ENCODE measurements at places on chromosomes 2 and 18. TPM values are rescaled to one million over a fixed set of nuclear protein-coding genes. Genes with fewer than 3 reads are reported as not detected.

The FHOD3 gene
- total RNA-seq = 4.1 TPM

DNA sequence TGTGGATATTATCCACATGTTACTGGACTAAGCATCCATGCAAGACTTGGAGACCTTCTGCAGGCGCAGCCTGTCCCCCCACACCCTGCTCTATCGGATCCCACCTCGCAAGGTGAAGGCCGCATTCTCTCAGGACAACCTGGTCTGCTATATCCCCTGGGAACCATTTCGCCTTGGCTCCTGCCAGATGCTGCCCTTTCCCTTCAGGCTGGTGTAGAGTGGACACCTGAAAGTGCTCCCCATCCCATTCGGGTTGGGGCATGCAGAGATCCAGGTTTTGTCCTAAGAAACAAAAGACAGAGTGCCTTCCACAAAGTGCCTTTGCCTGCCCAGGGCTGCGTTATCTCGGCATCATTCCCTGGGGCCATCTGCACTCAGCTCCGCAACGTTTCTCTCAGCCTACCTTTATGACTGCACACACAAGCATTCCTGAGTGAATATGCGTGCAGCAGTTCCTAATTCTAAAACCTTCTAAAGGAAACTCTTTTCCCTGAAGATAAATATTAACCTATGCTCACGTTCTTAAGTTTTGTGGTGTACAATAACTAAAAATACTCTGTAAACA lies 20.5 kb downstream of the FHL2 start:
- no peak for DNase-seq

- peak; percentile 73 for DNase-seq
These were observed at the start of gene SETBP1 for GRCh38 chr18:44680273-44681075. TSS of gene SETBP1 (plus strand) at chr18:44680888. CDS start at chr18:44701347, 20,459 bp downstream.

- DNase-seq = no peak
These were observed 33.4 kb downstream of the MAPRE2 start for GRCh38 chr18:35074581-35074980.

DNA sequence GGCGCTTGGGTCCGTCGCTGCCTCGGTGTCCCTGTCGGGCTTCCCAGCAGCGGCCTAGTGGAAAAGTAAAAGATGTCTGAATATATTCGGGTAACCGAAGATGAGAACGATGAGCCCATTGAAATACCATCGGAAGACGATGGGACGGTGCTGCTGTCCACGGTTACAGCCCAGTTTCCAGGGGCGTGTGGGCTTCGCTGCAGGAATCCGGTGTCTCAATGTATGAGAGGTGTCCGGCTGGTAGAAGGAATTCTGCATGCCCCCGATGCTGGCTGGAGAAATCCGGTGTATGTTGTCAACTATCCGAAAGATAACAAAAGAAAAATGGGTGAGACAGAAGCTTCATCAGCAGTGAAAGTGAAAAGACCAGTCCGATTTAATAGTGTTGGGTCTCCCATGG lies 8.0 kb downstream of the HES6 start:
- DNase-seq = no peak

The IWS1 gene
- total RNA-seq = 32.4 TPM

The HOXD12 gene
- not detected for total RNA-seq

DNA sequence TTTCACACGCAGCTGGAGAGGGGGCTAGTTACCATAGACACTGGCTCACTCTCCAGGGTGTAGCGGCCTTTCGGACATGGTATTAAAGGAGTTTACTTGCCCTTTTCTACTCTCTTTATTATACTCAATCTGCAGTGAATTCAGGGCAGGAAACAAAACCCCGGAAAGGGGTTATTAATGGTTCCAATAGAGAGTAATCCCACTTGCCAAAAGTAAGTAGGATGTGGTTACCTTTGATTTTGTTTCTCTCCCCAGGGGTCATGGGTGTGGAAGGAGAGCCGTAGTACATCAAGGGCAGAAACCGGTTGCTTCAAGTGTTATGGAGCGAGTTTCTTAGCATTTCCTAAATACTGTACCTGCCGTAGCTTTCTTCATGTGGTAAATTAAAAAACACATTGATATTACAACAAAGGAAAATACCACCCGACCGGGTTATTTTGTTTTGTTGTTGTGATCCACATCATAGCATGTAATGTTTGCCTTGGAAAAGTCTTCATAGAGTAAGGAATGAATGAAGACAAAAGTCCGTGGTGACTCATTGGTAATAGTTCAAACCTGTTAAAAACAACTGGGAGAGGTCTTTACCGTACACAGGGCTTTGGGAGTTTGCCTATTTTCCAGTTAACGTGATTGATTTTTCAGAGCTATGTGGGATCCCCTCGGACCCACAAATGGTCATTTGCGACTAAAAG lies 71.5 kb downstream of the SLC4A3 start:
- no peak for DNase-seq
